ENCODE measurements at places on chromosomes 13 and 19. TPM values are rescaled to one million over a fixed set of nuclear protein-coding genes. Genes with fewer than 3 reads are reported as not detected.
A peak's percentile ranks its signal among the peaks of the same experiment; 100 is the strongest.

Gene TRAPPC5
- total RNA-seq: 170 TPM

Gene ERICH4
- not detected for total RNA-seq

Gene KL
- total RNA-seq: 0.41 TPM

Gene SIGLEC5
- 0.93 TPM for total RNA-seq

Gene ODAD3
- total RNA-seq: 1.4 TPM

Gene CYP2F1
- not detected for total RNA-seq

Gene KIR3DL1
- total RNA-seq: not detected

Gene EVI5L
- 32.1 TPM for total RNA-seq

Gene DIRAS1
- total RNA-seq: 3.1 TPM

Gene EPS8L1
- 20.4 TPM for total RNA-seq

Gene ZNF534
- not detected for total RNA-seq

- no peak for DNase-seq
These were observed 44.3 kb downstream of the COLGALT1 start for GRCh38 chr19:17599780-17600179.

DNA sequence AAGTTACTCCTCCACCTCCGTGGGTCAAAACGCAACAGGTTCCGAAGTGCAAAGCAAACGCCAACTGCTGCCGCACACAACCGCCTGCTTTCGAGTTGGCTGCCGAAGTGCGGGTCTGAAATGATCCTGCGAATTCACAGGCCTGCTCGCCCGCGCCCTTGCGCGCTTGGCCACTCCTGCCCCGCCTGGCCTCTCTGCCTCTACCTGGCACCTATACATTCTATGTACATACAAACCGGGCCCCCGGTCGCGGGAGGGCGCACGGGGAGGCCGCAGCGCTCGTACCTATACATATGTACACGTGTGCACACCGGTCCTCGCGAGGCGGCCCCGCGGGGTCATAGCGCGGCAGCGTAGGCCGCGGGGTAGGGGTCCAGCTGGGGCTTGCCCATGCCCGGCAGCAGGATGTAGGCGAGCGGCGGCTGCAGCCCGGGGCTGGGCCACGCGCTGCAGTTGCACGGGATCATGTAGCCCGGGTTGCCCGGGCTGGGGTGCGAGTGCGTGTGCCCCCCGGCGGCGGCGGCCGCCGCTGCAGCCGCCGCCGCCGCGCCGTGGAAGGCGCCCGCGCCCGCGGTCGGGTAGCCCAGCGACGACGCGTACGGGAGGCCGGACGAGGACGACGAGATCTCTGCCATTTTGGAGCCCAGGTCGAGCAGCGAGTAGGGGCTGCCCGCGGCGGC is 1.3 kb downstream of the SOX21 start:
- no peak for DNase-seq

DNA sequence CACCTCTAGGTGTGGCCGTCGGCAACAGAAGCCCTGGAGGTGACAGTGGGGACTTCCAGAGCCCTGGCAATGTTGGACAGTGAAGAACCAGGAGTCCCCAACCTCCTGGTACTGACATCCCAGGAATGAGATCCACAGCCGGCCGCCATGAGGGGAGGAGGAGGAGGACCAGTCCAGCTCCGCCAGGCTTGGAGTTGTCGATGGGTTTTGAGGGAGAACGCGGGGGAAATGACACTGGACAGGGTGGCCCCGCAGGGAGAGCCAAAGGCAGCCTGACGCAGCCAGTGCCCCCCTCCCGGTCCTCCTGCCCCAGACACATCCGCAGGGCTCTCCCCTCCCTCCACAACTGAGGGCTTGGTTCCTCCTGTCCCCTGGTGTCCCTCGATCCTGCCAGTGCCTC is 57.9 kb downstream of the SPACA7 start:
- no peak for DNase-seq

DNA sequence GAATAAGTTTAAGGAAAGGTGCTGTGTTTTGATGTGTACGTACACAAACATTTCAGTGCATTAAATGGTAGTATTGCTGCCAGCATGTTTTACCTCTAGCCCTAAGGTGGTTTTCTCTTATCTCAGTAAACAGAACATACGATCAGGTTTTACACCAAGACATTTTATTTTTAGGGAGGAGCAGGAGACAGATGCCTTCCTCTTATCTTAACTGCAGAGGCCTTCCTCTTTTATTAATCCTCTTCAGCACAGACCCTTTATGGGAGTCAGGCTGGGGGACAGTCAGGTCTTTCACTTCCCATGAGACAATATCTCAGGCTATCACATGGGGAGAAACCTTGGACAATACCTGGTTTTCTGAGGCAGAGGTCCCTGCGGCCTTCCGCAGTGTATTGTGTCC is 14.9 kb upstream of the ZNF611 start:
- no peak for DNase-seq

GRCh38 chr19:15897738-15898276 is at the start of gene CYP4F2:
CYP4F2 (minus strand) TSS chr19:15898074; CDS start chr19:15897611, 463 bp downstream.
- no peak for DNase-seq

GRCh38 chr19:54558339-54558738 is 15.3 kb upstream of the LILRA2 start:
- DNase-seq: no peak

GRCh38 chr13:104014803-104015645 is 948.8 kb upstream of the SLC10A2 start:
- peak; percentile 73 for DNase-seq

GRCh38 chr13:76148374-76148773 is 512.2 kb downstream of the LMO7 start:
- DNase-seq: no peak

DNA sequence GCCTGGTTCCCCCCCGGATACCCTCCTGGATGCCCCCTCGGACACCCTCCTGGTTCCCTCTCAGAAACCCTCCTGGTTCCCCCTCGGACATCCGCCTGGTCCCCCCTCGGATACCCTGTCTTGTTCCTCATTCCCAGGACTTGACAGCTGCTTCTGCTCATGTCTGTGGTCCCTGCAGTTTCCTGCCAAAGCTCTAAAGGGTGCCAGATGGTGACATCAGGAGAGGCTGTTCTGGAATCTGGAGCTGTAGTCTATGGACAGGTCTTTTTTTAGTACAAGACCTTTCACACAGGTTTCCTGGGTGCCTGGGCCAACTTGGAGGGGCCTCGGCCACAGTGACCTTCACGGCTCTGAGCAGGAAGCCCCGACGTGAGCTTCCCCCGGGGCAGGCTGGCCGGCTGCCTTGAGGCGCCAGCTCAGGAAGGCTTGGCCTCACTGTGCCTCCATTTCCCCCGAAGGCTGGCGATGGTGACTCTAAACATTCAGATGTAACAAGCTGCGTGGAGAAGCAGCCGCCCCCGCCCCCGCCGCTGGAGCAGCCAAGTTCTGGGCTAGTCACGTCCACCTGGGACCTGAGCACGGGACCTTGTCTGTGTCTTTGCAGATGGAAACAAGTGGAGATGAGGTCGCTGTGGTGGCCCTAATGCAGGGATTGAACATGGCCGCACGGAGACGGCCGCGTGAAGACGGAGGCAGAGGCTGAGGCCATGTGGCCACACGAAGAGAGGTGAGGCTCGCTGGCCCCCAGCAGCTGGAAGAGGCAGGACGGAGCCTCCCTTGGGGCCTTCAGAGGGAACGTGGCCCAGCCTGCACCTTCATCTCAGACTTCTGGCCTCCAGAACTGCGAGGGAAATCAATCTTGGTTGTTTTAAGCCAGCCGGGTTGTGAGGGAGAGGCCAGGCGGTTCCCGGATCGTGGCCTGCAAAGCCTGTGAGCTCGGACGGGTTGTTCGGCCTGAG is 12.7 kb downstream of the SGTA start:
- DNase-seq: no peak

DNA sequence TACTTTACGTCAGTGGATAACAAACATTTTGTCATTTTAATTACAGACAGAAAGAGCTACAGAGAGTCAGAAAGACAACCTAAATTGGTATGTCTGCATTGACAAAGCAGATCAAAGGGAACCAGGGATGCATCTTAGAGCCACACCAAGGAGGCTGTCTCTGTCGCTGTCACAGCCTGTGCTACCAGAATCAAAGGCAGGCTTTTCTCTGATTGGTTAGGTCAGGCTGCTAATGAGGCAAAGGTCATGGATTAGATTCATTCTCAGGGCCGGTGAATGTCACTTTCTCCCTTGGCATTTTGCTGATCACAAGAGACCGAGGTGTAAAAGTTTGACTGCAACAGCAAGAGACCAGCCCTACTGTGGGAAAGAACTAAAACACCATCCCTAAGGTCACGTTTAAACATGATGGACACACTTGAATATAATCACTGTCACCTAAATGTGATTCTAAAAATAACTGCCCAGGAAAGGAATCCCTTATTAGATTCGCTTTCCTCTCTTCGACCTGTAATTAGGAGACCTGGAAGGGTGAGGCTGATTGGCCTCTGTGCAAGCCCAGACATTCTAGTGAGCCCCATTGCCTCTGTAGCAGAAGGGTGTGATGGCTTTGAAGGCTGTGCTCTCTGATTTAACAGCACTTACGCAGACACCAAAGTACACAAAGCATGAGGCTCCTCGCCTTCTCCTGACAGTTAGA is 314.4 kb upstream of the NBEA start:
- no peak for DNase-seq

DNA sequence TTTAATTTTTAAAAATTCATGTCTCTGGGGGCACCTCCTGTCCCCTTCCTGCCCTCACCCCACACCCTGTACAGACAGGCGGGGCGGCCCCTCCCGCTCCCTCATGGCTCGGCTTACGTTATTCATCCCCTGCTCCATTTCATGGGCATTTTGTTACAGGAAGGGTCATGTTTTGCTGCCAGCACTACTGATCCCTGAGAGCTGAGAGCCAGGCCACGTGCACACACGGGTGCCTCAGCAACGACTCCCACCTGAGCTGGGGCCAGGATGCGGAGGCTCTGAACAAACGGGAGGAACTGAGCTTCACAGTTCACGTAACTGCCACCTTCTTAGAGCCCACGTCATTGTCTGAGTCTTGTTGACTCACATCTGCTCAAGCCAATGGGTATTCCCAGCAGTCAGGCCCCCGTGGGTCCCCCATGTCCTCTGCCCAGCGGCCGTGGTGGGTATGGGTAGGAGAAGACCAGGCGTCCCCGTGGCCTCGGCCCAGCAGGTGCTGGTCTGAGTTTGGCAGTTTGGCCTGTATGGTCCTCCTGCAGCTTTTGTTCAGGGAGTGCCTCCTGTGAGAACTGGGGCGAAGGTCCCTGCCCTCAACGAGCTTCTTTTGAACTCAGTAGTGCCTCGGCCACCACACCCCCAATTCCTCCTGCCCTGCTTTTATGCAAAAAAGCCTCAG is 16.4 kb upstream of the TMEM255B start:
- DNase-seq: no peak

DNA sequence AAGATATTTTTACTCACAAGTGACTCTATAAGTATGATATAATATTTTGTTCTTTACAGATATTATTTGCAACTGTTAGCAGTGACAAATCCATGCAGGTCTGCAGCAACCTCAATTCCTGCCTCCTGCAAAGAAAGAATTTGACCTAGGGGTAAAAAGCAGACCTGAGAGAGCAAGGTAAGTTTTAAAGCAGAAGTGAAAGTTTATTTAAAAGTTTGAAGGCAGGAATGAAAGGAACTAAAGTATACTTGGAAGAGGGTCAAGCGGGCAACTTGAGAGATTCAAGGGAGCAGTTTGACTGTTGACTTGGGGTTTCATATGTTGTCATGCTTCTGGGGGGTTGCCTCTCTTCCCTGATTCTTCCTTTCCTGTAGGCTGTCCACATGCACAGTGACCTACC is 520.1 kb upstream of the PCDH20 start:
- no peak for DNase-seq

DNA sequence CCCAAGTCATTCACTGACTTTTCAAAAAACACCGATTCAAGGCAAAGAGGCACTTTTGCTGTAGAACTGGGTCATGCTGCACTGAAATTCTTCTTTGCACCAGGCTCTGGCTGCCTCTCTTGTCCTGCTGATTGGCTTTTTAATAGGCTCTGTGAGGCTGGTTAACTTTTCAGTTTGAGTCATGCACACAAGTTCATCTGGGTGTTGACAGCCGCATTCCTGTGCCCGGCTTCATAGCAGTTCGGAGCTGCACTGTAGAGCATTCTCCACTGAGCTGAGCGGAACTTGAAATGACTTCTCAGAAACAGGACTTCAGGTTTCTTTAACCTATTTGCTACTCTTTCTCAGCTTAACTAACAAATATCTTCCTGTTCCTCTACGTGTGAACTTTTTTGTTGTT is 978.3 kb downstream of the UQCRFS1 start:
- no peak for DNase-seq

GRCh38 chr13:32092496-32092895 is 60.9 kb downstream of the FRY start:
- no peak for DNase-seq

DNA sequence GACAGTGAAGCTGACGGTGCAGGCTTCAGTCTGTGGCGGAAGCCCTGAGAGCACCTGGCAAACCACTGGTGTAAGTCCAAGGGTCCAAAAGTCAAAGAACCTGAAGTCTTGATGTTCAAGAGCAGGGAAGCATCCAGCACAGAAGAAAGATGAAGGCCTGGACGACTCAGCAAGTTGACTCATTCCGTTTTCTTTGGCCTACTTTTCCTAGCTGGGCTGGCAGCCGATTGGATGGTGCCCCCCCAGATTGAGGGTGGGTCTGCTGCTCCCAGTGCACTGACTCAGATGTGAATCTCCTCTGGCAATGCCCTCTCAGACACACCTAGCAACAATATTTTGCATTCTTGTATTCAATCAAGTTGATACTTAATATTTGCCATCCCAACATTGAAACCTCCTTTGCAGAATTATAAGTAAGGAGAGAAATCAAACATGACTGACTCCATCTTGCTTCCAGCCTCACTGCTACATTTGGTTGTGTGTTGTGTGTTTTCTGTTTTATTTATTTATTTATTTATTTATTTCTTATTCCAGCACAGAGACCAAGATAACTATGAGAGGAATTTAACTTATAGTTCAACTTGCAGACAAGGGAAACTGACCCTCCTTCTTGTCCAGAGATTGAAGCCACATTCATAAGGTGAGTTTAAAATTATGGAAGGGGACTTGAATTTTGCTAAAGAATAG is 32.8 kb downstream of the IGFL2 start:
- no peak for DNase-seq

DNA sequence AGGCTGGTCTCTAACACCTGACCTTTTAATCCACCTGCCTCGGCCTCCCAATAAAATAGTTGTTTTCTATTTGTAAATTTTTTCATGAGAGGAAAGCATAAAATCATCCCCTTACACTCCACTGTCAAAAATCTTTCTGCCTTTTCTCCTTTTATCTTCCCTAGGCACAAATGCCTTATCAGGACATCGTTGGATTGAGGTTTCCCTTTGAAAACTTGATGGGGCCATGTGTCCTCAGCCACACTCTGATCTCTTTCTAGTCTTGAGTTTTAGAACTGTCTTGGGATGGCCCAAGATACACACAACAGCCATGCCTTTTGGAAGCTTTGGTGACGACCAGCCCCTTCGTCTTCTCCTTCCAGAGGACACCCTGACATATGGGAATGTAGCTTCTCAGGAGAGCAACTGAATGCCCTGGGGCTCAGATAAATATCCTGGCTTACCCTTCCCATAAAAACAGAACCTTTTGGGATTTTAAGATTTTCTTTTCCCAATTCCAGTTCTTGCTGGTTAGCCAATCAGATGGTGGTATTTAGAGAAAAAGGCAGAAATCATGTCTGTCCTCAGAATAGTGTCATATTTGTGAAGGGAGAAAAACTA is 112.4 kb downstream of the ZNF429 start:
- DNase-seq: no peak

DNA sequence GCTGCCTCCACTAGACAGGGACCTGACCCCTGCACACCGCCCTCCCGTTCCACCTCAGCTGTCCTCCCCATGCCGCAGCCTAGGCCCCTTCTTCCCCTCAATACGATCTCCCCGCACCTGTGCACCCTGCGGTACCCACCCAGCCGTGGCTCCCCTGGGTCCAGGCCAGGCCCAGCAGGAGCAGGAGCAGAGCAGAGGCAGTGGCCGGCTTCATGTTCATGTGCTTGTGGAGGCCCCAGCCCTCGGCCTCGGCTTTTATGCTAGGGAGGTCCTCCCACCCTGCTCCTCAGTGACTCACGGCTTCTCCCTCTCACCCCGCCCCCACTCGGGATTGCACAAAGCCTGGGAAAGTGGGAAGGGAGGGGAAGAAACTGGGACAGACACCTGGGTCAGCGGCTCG is 11.4 kb upstream of the KRTDAP start:
- DNase-seq: no peak
